ENCODE measurements at places on chromosomes 11 and 22.

GRCh38 chr11:114942207-114942606 lies 263.9 kb downstream of the NXPE2 start:
- no peak for DNase-seq

DNA sequence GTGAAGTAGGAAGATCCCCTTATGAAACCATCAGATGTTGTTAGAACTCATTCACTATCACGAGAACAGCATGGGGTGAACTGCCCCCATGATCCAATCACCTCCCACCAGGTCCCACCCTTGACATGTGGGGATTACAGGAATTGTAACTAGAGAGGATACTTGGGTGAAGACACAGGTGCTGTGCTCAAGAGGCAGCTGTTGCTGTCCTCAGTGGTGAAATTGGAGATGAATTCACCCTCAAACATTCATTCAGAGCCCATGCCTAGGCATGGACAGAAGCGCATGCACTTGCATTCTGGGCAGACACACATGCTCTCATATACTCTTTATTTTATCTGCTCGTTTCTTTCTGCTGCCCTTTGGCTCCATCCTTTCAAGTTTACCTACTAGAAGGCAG lies 385.0 kb downstream of the INSC start:
- no peak for DNase-seq

DNA sequence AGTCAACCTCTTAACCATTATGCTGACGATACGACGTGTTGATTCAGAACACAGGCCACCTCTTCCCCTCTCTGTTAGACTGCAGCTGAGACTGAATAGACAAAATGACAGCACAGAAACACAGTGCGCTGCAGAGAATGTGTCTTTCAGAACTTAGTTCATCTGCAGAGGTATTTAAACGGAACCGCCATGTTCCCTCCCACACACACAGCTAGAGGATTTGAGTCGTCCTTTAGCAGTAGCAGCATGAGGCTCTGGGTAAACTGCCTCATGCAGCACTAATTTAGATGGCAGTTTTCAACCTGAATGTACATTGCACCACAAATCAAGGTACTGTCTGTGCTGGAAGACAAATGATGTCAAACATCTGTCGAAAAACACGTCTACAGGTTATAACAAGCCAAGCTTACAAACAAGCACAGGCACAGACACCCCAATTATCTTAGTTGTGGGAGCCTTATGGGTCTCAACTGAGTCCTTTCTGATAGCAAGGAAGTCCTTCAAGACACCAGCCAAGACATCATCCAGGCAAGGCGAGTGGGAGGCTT lies 76.6 kb upstream of the LRRC4C start:
- DNase-seq = no peak

GRCh38 chr22:40187389-40187788 lies 9.7 kb downstream of the TNRC6B start:
- no peak for DNase-seq

- DNase-seq = no peak
Measured at GRCh38 chr22:37896939-37897338, 9.2 kb upstream of the MICALL1 start.

All from WTC11 (cell line).